Vein endothelial cell (primary cell): ENCODE measurements at places on chromosomes 5 and 9. TPM values are rescaled to one million over a fixed set of nuclear protein-coding genes. Genes with fewer than 3 reads are reported as not detected.

KIF12 gene
- 0.10 and 0.33 TPM in 2 replicates for total RNA-seq

GRXCR2 gene
- not detected in 2 replicates for total RNA-seq

PTGR1 gene
- total RNA-seq, result 30.1 and 44.9 TPM in 2 replicates

FOXD4L6 gene
- total RNA-seq, result 0.29 and 0.33 TPM in 2 replicates

FGF1 gene
- total RNA-seq, result under 0.01 and 0.98 TPM in 2 replicates

KDM4C gene
- 15.4 and 22.4 TPM in 2 replicates for total RNA-seq

SLC6A18 gene
- not detected in 2 replicates for total RNA-seq

MPDZ gene
- total RNA-seq, result 58.5 and 63.4 TPM in 2 replicates

SPTAN1 gene
- 470 and 484 TPM in 2 replicates for total RNA-seq

C8G gene
- 0.33 and 0.76 TPM in 2 replicates for total RNA-seq

PTGDS gene
- total RNA-seq, result not detected in 2 replicates

IL7R gene
- total RNA-seq, result 3.6 and 4.3 TPM in 2 replicates
